Inflammatory macrophage treated with lipopolysaccharide for 1 hour (primary cell): ENCODE measurements at places on chromosomes 1 and 21.

- DNase-seq: peak; percentile 76
Observed at GRCh38 chr1:115771847-115772457, 3.4 kb upstream of the CASQ2 start.

DNA sequence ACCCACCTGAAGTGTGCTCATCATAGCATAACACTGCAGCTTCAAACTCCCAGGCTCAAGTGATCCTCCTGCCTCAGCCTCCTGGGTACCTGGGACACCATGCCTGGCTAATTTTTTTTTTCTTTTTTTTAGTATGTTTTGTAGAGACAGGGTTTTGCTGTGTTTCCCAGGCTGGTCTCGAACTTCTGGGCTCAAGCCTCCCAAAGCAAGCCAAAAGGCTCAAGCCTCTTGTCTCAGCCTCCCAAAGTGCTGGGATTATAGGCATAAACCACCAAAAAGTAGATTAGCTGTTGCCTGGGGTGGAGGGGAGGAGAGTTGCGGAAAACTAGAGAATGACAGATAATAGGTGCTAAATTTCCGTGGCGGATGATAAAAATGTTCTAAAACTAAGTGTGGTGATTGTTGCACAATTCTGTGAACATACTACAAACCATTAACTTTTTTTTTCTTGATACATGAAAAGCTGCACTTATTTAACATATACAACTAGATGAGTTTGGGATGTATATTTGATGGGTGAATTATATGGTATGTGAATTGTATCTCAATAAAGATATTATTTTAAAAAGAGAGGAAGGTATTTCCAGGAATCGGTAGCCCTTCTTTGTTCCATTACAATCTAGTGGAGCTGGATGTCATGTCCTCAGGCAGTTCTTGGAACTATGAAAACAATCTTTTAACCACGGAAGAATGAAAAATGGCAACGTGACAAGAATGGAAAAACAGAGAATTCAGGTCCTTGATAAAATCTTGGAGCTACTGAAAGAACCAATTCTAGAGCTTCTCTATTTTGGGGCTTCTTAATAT is 27.3 kb upstream of the MED18 start:
- no peak for DNase-seq

DNA sequence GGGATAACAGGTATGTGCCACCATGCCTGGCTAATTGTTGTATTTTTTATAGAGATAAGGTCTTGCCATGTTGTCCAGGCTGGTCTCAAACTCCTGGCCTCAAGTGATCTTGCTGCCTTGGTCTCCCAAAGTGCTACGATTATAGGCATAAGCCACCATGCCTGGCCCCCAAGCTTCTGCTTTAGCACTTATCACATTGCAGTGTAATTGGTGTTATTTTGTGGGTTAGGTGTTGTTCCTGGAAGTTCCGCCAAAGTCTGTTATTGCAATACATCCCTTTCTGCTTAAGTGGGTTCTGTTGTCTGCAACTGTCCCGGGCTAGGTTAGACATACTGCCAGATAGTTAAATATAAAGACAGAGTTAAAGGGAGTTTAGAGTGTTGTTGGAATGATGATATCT is 3.4 kb downstream of the ZCCHC17 start:
- DNase-seq: no peak

DNA sequence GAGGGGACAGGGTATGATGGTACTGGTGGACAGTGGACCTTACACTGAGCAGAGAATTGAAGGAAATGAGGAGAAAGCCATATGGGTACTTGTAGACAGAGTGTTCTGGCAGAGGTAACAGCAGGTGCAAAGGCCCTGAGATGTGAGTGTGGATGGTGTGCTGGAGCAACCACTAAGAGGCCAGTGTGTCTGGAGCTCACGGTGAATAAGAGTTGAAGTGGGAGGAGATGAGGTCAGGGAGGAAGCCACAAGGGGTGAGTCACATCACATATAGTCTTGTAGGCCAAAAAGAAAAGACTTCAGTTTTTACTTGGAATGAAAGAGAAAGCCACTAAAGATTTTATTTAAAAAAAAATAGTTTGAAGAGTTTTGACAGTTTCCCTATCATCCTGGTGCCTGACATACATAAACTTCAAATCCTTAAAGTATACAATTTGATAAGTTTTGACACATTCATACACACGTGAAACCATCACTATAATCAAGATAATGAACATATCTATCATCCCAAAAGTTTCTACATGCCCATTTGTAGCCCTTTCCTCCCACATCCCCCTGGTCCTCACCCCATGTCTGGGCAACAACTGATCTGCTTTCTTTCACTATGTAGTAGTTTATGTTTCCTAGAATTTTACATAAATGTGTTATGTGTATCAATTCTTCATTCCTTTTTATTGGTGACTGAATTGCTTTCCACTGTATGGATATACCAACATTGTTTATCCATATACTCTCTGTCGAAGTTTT is 148.4 kb downstream of the GPATCH2 start:
- peak; percentile 83 for DNase-seq

GRCh38 chr1:18452550-18452949 is 28.2 kb upstream of the KLHDC7A start:
- DNase-seq: no peak

- no peak for DNase-seq
Observed at GRCh38 chr21:44527156-44527982, 12.6 kb downstream of the KRTAP10-1 start.

- no peak for DNase-seq
Observed at GRCh38 chr1:182192966-182193365, 131.5 kb upstream of the ZNF648 start.
